Activated CD4-positive, alpha-beta T cell treated with anti-CD3 and anti-CD28 coated beads, Interleukin-2, amount 50 U/mL, for 24 hours (primary cell): ENCODE measurements at places on chromosomes 5 and 9.

DNA sequence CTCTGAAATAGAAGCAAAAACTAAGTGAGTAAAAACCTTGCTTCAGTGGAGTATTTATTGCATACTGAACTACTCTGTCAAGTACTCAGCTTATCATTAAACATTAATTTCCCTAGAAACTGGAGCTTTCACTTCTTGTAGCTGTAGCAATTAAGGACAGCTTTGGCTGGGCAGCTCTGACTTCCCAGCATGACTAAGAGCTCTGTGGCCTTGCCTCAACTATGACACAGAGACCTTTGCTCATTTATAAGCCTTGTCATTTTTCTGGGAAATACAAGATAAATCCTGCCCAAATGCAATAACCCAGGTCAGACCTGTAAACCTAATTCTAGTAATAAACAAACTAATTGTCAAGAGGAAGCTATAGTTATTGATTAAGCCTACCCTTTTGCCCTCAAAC, 65.4 kb upstream of the STK32A start:
- DNase-seq, result no peak

GRCh38 chr5:180253036-180253824, 38.7 kb downstream of the MAPK9 start:
- no peak for DNase-seq

- DNase-seq, result no peak
Measured at GRCh38 chr9:76989501-76989900, 30.0 kb upstream of the FOXB2 start.

DNA sequence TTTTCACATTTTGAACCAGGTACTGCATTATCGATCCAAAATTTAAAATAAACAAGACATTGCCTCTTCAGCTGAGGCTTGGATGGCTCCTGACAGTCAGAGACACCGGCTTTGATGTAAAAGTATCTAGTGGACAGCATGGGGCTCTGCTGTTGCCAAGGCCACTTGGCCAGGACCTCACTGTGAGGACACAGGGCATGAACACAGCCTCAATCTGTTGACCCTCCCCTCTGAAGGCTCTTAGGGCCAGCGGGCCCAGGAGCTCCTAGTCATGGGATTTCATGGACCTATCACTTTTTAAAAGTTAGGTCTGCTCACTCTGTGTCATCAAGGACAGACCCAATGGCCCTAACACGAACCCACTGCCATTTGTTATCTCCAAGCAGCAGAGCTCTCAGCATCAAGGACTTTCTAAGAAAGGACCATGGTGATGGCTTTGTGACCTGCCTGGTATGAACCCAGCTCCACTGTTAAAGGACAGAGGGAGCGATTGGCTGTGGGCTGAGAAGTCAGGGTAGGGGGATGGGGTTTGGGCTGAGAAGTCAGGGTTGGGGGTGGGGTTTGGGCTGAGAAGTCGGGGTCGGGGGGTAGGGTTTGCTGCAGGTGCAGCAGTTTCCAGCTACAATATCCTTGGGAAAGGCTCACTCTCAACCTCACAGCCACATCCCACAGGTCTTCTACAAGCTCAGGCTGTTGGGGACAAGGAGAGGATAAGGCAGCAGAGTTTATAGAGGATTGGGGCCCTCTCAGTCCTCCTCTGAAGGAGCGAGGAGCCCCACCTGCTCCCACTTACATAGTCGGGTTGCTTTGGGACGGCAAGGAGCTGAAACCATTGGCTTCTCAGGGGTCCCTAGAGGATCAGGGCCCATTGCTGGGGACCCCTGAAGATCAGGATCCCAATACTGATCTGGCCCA, 146.8 kb downstream of the BARX1 start:
- DNase-seq, result no peak

DNA sequence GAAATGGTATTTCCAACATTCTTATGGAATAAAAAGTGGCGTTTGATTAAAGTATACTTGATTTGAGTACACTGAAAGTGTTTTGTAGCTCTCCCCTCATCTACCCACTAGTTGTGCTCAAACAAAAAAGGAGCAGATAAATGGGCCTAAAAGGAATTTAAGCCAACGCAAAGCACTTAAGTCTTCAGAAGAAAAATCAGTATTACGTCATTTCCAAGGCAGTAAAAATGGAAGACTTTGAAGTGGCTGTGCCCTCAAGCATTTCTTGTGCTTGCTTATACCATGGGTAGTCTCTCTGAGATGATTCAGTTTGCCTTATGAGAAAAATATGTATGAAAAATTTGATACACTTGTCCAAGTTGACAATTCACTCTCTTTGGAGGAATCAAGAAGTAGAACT, 279.9 kb upstream of the CD180 start:
- DNase-seq, result no peak

DNA sequence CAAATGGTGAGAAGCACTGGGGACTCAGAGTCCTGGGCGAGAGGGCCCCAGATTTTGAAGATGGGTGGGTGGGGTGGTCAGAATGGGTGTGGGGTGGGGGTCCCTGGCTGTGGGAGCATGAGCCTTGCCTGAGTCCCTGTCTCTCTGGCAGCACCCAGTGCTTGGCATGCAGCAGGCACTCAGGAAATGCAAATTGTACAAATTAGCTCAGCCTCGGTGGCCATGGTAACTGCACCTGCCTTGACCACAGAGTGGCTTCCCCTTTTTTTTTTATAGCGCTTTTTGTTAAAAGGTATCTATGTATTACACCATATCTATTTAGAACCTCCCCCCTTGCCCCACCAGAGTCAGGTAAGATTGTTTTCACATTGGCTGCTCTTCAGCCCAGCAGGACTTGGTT, 19.2 kb upstream of the PITX1 start:
- no peak for DNase-seq

DNA sequence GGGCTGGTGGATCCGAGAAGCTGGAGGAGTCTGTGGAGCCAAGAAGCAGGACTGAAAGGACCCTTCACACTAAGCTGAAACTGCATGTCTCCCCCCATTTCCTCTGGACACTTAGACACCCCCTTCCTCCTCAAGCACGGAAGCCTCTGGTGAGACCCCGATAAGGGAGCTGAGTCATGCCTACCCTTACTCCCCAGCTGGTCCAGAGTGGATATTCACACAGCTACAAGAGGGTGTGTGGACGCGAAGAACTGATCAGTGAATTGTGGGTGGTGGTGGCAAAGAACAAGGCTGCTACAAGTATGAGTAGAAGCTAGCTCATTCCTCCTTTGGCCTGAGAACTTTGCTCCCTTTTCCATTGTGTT, 4.3 kb downstream of the TLN1 start:
- no peak for DNase-seq

DNA sequence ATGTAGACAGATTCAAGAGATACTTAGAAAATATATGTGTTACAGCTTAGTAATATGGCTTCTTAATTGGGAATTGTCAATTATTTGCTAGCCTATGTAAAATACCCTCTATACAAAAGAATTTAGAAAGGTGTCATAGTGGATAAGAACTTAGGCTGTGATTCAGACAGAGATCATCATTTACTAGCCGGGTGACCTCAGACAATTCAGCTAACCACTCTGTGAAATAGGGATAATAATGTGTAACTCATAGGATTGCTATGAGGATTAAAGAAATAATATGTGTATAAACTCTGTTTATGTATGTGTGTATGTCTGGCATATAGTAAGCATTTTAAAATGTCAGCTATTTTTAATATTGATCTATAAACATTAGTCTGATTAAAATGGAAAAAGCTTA, 5.9 kb upstream of the LARS1 start:
- DNase-seq, result no peak

GRCh38 chr9:133737774-133738639, at the start of gene SARDH:
Gene SARDH, minus strand, starts transcription at chr9:133738352. Its CDS starts 4,179 bp downstream, at chr9:133734173.
- peak; percentile 15 for DNase-seq

- DNase-seq, result no peak
Measured at GRCh38 chr9:104934691-104935500, 6.9 kb upstream of the ABCA1 start.

DNA sequence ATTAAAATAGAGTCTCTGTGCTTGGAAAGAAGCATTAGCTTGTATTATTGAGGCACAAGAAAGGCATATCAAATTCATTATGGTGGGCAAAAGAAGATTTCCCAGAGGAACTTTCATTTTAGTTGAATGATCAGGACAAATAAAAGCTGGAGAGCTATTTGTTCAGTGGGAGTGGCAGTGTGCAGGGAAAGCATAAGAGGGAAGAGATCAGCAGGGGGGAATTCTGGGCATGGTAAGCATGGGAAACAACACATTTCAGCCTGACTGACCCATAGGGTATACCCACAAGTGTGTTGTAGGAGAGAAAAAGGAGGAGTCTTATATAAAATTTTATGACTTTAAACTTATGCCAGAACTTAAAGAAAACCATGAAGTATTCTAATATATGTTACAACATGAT, 167.7 kb upstream of the RASA1 start:
- DNase-seq, result no peak

DNA sequence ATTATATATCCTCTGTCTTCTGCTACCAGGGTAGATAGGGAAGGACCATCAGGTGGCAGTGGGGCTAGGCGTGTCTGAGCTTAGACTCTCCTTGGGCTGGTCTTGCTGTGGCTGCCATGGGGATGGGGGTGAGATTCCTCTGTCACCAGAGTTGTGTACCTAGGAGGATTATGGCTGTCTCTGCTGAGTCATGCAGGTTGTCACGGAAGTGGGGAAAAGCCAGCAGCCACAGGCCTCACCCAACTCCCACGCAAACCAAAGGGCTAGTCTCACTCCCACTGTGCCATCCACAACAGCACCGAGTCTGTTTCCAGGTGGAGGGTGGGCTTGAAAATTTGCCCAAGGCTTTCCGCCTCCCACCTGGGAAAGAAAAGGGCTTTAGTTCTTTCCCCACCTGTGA, 476.1 kb downstream of the CYLC2 start:
- no peak for DNase-seq

DNA sequence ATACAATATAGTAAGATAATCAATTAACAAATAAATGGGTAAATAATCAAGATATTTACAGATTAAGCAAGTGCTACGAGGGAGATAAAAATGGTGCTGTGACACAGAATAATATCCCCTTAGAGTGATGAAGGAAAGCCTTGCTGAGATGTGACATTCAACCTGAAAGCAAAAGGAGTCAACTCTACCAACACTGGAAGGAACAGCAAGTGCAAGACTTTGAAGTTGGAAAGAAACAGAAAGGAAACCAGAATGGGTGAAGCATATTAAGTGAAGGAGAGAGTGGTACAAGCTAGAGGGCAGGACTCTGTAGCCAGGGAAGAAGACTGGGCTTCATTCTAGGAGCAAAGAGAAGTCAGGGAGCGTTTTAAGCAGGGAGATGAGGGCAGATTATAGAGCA, 12.2 kb upstream of the MEGF9 start:
- no peak for DNase-seq

- DNase-seq, result no peak
Measured at GRCh38 chr5:43840424-43841125, 237.6 kb downstream of the NNT start.

DNA sequence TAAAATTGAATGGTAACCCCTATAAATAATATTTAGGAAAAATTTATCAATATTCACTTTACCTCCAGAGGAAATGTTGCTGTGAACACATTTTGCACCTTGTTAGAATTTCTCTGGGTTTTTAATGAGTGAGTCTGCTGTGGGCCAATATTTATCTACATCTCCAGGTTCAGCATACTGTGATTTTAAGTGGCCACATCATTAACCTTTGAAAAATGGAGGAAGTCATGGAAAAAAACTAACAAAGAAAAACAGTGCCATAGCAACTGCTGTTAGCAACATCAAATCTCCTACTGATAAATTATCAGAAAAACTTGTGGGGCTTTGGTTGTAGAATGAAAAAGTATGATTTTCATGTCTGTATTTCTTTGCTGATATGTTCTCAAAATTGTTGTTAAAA, 55.0 kb downstream of the CD180 start:
- DNase-seq, result no peak

- no peak for DNase-seq
Measured at GRCh38 chr9:131284856-131285255, 4.7 kb upstream of the PLPP7 start.

GRCh38 chr9:136527721-136528710, 17.8 kb downstream of the NOTCH1 start:
- DNase-seq, result no peak

GRCh38 chr9:132885720-132886333, 7.1 kb downstream of the SPACA9 start:
- no peak for DNase-seq

DNA sequence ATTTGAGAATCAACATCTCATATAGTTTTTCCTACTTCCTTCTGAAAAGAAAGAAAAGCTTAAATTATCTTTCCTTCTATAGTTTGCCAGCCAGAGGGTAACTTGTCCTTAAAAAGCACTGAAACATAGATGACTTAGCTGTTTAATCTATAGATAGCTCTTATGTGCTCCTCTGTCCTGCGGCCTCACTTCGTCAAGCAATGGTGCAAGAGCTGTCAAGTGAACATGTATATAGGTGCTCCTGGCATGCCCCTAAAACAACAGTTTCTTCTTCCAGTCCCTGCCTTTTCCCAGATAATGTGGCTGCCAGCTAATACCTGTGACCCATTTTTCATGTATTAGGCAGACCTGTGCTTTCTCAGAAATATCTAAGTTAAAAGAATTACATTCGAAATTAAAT, 287.7 kb upstream of the EFNA5 start:
- no peak for DNase-seq

DNA sequence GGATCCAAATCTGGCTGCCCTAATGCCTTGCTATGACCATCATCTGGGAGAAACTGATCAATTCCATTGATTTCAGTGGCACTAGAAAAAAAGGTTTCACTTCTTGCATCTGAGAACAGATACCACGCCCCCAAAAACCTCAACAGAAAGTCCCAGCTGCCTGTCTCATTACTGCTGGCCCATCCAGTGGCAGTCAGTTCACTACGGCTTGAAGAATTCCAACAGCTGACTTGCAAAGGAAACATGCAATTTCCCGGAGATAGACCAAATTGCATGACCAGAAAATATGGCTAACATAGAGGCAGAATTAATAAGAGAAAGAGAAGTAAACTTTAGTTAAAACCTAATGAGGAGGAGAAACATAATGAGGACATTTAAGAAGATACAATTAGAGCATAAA, 48.6 kb downstream of the UGCG start:
- DNase-seq, result peak; percentile 17

DNA sequence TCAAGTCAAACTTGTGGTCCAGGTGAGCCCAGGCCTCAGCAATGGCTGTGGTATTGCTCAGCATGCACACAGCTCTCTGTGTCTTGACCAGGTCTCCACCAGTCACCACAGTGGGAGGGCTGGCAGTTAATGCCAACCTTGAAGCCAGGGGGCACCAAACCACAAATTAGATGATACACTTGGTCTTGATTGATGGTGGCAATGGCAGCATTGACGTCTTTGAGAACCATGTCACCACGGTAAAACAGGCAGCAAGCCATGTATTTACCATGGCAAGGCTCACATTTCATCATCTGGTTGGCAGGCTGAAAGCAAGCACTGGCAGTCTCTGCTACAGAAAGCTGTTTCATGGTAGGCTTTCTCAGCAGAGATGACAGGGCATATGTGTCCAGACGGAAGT, 40.0 kb downstream of the NIM1K start:
- no peak for DNase-seq

GRCh38 chr5:142304013-142304701, 20.7 kb downstream of the SPRY4 start:
- DNase-seq, result no peak

GRCh38 chr5:14753947-14754346, 89.4 kb downstream of the OTULIN start:
- no peak for DNase-seq

- DNase-seq, result no peak
Measured at GRCh38 chr5:37721447-37721871, 118.4 kb downstream of the GDNF start.
